ENCODE measurements at places on chromosomes 7 and 10.

DNA sequence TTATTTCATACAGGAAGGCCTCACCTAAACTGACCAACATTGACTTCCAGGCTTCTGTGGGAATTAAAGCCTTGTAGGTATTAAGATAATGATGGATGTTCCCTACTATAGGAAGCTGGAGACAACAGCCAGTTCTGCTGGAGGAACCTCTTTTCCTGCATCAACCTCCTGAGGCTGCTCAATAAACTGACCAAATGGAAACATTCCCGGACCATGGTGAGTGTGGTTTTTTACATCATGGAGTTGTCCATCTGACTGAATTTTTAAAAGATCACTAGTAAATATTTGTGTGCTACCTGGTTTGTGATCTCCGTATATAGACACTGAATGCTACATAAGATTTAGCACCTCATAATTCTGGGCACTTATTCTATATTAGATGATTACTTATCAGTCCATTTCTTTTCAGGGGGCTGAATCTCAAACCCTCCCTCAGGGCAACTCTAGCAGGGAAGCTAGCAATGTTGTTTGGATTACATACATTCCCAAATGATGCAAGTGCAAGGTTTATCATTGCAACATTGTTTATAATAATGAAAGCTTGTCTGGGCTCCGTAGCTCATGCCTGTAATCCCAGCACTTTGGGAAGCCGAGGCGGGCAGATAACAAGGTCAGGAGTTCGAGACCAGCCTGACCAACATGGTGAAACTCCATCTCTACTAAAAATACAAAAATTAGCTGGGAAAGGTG is 21.5 kb upstream of the SMKR1 start:
- DNase-seq = no peak

DNA sequence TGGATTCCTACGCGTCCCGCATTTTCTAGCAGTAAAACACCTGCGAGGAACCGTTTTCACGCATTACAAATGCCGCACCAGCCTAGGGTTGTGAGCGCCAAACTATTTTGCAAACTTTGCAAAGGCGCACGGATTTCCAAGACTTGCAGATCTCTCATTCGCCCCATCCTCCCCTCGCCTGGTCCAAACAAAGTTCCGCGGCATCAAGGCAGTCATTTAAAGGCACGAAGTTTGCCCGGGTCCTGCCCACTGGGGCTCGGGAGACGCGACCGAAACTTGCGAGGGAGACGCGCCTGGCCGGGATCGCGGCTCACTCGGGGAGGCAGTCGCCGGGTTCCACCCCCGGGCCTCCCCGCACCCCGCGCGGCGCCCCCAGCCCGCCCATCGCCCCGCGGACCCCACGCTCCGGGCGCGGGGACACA is 613 bp downstream of the USP6NL start:
- DNase-seq = peak; percentile 41

- no peak for DNase-seq
These were observed 162.1 kb downstream of the RAB11FIP2 start for GRCh38 chr10:117884592-117884991.

- DNase-seq = no peak
These were observed 63.2 kb upstream of the CAV2 start for GRCh38 chr7:116436305-116436826.

DNA sequence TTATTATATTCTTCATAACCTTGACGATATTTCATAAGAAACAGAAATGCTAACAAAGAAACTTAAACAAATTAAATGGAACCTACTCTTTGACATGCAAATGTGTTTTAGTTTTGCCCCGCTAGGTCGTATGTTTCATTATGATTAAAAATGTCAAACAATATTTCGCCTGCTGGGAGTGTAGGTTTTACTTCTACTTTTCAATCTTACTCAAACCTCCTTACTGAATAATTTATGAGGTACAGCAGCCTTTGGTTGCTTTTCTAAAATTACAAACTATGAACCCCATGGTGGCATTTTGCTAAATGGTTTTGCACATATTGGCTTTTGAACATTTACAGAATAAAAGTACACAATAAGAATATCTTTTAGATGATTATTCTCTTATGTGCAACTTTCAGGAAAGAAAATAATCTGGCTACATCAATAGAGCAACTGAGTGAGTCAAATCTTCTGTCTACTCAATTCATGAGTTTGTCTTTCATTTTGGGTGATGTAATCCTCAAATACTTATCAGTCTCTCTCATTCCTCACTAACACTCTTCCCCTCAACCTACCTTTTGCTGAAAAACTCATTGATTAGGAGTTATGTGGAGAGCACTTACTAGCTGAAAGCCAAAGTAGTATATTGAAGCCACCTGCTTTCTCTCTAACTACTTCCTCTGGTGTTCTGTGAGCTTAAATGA is 1226.4 kb downstream of the XPNPEP1 start:
- no peak for DNase-seq

DNA sequence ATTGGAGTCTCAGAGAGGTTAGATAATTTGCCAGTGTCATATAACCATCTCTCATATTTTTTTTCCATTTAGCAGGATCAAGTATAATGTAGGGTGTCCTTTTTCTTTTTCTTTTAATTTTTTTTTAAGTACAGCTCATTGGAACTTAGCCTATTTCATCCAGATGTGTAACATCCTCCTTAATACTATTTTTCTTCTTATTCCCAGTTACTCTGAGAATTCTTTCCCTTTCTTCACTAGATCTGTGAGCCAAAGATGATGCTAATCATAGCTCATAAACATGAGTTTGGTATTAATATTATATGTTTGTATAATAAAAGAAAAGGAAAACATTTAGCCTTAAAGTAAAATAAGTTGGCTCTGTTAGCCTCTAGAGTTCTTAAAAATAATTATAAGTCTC is 32.8 kb downstream of the PPP1R9A start:
- no peak for DNase-seq

GRCh38 chr7:17773289-17773626 is 167.0 kb downstream of the SNX13 start:
- DNase-seq = no peak

GRCh38 chr7:31408140-31408729 is 67.7 kb upstream of the NEUROD6 start:
- no peak for DNase-seq

DNA sequence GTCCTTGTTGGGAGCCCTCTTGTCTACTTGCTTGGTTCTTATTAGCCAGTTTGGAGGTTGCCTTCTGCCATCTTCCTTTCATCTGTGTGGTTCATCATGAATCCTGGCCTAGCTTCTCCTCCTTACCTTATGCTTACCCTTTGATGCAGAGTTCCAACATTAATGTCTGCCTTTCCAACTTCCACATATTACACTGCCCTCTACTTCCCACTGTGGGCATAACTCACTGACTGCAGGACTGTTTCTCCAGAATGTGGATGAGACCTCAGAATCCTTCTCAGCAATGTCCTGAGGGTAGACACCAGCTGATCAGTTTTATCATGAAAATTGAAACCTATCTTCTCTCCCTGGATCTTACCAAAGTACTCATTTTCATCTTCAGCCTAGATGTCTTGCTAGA is 491.0 kb downstream of the LRMDA start:
- no peak for DNase-seq

DNA sequence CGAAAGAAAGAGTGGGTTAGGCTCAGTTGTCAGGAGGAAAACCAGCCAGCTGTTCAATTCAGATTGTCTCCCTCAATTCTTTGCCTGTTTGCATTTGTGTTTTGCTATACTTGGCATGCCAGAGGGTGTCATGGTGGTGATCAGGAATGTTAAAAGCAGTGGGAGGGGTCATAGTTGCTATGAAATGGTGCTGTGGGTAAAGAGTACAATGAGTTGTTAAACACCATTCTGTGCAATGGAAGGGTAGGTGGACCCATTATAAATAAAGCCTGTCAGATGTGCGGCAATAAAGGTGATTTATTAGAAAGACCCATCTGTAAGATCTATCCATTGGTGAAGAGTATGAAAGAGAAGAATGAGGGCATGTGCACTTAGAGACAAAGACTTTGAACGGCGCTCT is 82.2 kb downstream of the MRPL32 start:
- DNase-seq = no peak

DNA sequence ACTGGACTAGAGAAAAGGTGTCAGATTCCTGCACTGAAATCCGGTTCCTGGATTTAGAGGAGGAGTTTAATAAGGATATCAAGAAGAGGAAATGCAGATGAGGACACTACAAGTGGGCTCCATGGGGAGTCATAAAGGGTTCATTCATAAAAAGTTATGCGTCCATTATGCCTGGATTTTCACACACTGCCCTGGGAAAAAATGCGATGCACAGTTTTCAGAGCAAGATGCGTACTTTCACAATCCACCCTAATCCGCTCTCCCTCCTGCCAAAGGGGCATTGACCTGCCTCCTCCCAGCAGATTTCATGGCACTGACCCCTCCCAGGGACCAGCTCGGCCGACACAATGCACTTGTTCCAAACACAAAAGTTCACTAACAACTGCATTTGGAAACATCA is 42.2 kb upstream of the OPALIN start:
- no peak for DNase-seq

GRCh38 chr10:132001238-132001972 is 19.7 kb upstream of the BNIP3 start:
- DNase-seq = no peak

- peak; percentile 16 for DNase-seq
These were observed 29.2 kb upstream of the ADGRA1 start for GRCh38 chr10:133058331-133059092.

- DNase-seq = no peak
These were observed 185.5 kb downstream of the ADARB2 start for GRCh38 chr10:1551636-1552338.

- no peak for DNase-seq
These were observed 10.8 kb downstream of the PARD3 start for GRCh38 chr10:34804306-34804705.

GRCh38 chr7:98855610-98856422 is 14.0 kb downstream of the TMEM130 start:
- DNase-seq = peak; percentile 15

- DNase-seq = no peak
These were observed 65.6 kb downstream of the IGF2BP3 start for GRCh38 chr7:23404546-23405239.

GRCh38 chr10:97532935-97533671 is 34.4 kb downstream of the UBTD1 start:
- no peak for DNase-seq

DNA sequence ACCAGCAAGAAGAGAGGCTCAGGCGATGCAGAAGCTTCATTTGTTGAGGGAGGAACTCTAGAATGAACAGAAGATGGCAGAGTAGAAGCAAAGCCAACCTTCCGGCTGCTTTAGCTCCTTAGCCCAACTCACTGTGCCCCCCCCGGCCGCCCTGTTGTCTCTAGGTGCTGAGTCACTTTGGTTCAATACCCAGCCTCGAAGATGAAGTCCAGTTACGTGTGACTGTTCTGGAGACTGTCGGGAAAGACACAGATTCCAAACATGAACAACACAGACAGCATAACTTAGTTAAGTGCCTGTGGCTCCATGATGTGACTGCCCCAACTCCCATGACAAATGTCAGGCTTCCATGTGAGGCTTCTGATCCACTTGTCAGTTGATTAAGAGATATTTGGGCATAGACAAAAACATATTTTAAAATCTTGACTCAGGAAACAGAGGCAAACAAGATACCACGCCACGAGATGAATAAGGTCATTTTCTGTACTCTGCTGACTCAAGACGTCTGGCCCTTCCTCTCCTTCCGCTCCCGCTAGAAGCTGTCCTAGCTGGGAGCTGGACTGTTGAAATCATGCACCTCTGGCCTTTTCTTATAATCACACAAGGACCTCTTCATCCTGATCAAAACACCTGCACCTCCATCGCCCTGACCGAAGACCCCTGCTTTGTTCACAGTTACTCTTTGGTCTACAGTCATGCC is 199.3 kb downstream of the FRMD4A start:
- DNase-seq = no peak

DNA sequence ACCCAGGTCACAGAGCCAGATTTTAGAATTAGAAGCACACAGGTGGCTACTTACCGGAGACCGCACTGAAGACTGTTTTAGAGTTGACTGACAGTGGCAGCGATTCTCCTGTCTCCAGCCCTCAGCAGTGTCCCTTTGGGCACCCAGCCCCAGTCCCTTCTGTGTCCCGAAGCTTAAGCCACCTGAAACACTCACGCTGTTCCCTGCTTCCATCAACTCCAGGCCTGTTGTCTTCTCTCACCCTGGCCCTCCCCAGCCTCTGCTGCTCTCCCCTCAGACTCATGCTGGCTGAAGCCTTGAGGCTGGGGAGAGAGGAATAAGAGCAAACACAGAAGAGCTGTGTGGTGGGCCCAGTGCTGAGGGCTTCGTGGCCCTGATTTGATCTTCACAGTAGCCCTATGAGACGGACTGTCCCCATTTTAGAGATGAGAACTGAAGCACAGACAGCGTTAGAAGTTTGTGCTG is 10.6 kb downstream of the SAP25 start:
- DNase-seq = no peak

DNA sequence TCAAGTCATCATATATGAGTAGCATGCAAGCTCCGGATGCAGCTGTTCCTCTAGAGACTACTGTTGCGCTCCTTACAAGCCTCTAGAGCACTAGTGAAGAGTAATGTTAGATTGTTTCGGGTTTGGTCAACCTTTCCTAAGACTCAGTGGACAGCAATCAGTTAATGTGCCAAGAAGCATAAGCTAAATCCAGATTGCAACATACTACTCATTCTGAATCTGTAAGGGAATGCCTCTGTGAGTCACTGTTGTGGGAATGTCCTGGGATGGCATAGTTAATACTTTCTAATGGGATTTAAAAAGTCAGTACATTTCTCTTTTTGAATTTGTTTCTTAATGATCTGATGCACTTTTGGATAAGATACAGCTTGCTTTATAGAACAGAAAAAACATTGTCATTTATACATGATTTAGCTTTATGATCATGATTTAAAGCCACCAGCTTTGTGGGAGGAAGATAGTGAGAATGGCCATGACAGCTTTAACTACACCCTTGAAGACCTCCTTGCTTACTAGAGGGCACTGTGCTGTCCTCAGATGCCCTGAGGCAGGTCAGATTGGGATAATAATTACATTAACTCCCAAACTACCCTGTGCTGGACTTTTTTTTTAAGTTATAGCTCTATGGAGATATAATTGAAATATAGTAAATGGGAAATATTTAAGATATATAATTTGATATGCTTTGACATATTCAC is 138.4 kb downstream of the SDK1 start:
- no peak for DNase-seq

- DNase-seq = no peak
These were observed 95.5 kb downstream of the NKX6-2 start for GRCh38 chr10:132690401-132690800.

DNA sequence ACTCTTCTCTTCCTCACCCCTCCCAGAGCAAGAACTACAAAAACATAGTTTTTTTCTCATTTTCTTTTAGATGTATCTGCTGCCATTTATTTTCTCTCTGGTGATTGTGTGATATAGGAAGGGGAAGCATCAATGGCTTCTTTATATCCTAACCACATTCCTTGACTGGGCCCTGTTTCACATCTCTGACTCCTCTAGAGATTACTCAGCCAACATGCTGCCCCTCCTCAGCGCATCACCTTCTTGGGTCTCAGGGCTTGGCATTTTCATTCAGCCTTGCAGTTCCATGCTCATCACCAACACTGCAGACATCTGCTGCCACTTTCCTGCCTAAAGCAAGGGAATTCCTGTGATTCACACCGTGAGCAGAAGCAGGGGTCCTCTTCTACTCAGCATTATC is 705.5 kb downstream of the AUTS2 start:
- no peak for DNase-seq

- DNase-seq = no peak
These were observed 166.7 kb downstream of the SORCS3 start for GRCh38 chr10:104807581-104808310.

- DNase-seq = no peak
These were observed 12.6 kb upstream of the AOAH start for GRCh38 chr7:36736899-36737211.

Data from KBM-7 (cell line).